Activated CD4-positive, alpha-beta T cell treated with anti-CD3 and anti-CD28 coated beads, Interleukin-2, amount 10 ng/mL, durations not matched to agents 24 days and 14 days (primary cell): ENCODE measurements at places on chromosomes 12 and 14.
A peak's percentile ranks its signal among the peaks of the same experiment; 100 is the strongest.

DNA sequence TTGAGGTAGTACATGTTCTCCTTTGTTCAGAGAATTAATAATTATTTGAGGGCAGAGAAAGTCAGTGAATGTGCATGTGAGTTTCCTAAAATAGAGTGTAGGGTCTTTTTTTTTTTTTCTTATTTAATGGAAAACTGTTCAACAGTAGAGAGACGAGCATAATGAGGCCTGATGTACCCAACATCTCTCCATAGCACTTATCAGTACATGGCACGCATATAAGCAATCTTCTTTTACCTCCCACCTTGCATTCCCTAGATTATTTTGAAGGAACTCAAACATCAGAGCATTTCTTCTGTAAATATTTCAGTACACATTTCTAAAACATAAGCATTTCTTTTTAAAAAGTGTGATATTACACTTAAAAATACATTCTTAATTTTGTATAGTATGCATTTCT is 87.8 kb downstream of the KTN1 start:
- no peak for DNase-seq

DNA sequence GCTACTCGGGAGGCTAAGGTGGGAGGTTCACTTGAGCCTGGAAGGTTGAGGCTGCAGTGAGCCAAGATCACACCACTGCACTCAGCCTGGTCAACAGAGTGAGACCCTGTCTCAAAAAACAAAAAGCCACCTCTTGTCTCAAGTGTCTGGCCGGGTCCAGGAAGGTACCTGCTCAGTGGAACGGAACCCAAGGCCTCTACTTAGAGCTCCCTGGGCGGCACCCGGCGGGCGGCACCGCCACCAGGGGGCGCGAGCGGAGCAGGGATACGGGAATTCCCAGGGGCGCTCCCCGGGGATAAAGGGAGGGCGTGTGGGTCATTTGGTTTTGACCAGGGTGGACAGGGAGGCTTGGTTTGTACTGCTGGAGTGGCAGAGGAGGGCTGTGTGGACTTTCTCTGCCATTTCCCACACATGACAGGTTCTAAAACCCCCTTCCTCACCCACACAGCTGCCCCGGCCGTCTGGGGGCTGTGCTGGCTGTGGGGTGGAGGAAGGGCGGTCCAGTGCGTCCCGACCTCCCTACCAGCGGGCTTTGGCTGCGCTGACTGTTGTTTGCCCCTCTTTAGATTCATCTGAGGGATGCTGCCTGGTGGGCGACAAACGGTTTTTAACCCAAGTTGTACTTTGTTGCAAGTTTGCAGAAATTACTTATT is 91.4 kb downstream of the SETD3 start:
- peak; percentile 75 for DNase-seq

GRCh38 chr14:64147126-64147790 is 146.9 kb downstream of the ESR2 start:
- DNase-seq: no peak

DNA sequence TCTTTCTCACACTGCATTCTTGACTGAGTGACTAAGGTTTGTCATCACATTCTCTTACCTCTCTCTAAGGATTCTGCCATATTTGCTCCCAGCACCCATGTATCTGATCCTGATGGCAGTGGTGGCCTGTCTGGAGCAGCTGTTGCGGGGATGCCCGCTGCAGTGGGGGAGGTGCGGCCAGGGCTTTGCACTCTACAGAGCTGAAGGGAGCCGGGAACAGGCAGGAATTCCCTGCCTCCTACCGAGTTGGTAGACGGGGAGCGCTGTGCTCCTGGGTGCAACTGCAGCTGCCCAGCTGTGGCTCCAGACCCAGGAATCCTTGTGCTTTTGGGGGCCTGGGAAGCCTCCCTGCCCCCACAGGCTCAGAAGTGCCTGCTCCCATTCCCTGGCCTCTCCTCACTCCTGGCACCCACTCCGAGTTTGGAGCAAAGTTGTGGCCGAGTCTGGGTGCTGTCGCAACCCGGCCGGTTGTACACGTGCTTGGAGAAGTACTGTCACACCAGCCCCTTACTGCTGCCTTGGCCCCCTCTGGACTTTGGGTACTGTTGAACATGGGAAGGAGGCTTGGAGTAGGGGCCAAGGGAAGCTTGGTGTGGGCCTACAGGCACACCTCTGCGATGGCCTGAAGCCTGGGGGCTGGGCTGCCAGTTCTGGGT is 106.9 kb upstream of the OR4E1 start:
- DNase-seq: no peak

DNA sequence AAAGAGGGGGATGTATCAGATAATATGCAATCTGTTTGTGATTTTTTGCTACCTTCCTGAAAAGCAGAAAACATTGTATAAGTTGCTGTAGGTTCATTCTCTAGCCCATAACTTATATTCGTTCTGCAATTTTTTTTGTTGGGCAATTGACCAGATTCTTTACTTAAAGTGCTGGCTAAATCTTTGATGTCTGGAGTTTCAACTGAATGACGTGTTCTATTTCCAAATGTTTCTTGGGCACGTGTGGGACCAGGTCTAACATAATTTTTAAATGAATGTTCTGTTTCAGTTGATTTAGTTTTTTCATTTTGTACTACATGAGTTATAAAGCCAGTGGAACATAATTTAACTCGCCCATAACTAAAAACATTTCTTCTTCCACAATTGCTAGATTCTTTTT is 3.8 kb downstream of the MLH3 start:
- no peak for DNase-seq

DNA sequence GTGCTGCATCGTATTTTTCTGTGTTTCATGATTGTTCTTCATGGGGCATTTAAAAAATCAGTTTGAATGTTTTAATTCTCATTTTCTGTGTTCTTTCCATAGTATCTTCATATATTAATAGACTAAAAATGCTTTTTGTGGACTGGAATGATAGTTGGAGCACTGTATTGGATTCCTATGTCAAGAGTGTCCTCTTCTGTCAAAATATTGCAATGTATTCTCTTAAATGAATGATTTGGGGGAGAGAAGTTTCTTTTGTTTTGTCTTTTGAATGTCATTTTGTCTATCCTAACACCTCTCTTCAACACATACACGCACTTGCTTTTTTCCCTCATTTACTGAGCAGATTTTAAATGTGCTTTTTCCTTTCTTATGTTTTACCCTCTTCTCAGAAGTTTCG is 4.7 kb upstream of the EIF2S3B start:
- DNase-seq: no peak

- DNase-seq: no peak
These were observed 14.5 kb upstream of the LDHB start for GRCh38 chr12:21672146-21672545.

DNA sequence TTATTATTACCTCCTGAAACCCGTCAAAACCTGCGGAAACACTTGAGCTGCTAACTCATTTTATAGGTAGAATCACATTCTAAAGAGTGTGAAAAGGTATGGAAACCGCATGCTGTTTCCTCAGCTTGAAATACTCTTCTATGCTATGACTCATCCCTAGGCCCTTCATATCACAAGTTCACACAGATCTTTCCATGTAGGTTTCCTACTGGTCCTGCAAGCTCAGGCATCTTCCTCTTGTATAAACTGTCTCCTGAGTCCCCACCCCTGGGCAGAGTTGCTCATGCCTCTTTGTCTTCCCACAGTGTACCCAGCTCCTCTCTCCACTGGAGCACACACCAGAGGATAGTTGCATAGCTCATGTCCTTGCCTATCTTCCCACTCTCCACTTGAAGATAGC is 84.7 kb downstream of the CMAS start:
- DNase-seq: no peak

DNA sequence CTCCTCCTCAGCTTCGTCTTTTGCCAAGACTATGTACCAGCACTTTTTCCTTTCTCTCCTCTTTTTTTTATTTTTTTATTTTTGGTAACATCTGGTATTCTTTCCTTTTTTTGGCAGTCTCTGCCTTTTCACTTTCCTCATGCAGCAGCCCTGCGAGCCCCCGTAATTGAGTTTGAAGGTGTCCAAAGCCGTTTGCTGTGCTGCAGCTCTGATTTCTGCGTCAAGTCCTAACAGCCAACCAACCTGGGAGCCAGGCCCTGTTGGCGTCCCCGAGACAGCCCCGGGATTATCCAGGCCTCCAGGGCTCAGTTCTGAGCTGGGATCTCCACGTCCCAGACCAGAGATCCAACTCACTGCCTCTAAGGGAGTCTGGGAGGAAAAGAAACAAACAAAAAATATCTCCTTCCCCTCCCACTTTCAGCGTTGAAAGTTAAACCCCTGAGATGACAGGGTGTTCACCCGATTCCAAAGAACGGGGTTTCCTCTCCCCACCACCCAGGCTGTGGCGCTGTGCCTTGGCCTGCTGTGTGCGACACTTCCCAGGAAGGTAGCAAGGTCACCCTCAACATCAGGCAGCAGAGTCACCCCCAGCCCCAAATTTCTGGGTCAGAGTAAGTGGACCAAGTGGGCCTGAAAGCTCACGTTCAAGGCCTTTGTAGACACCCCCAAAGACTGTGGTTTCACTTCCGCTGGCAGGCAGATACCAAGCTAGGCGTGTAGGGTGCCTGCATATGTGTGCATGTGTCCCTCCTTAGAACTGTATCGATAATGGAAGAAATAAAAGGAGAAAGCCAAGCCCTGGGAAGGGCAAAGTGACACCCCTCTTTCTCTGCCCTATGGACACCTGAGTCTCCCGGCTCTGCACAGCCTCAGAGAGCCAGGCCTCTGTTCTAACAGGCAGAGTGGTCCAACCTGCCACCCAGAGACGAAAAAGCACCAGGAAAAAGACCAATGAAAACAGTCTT is 11.1 kb downstream of the BCL11B start:
- DNase-seq: peak; percentile 91

- DNase-seq: no peak
These were observed 6.3 kb downstream of the PLBD2 start for GRCh38 chr12:113364698-113365097.

DNA sequence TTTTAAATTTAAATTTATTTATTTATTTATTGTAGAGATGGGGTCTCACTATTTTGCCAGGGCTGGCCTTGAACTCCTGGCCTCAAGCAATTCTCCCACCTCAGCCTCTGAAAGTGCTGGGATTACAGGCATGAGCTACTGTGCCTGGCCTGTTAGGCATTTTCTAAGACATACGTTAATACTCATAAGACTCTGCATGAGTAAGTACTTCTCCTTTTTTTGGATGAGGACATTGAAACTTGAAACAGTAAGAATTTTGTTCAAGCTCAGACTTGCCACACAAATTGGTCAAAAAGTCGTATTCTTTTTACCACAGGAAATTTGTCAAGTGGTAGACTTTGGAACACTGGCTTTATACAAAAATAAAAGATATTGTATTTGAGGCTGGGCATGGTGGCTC is 187.4 kb upstream of the RASSF8 start:
- DNase-seq: no peak

GRCh38 chr12:123723765-123724164 is 11.6 kb downstream of the ATP6V0A2 start:
- no peak for DNase-seq

GRCh38 chr12:19369691-19370148 is 69.6 kb upstream of the AEBP2 start:
- no peak for DNase-seq

DNA sequence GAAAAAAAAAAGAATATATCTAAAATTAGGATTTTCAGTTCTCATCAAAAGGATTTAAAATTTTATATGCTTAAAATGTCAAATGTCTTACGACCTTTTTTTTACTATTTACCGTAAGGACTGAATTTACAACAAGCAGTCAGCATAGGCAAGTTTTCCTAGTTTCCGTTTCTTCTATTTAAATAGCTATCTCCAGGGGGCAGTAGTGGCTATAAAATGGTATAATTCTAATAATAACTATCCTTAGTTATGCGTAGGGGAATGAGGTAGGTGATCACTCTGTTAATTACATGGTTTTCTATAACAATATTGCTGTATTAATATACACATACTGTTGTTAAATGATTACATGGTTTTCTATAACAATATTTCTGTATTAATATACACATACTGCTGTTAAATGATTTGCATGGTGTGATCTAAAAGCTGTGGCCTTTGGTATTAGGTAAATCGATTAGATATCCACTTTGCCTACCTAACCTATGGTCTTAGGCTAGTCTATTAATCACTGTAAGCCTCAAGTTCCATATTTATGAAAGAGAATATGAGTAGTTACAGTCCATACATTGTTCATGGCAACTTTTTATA is 217.7 kb upstream of the PDZRN4 start:
- no peak for DNase-seq

DNA sequence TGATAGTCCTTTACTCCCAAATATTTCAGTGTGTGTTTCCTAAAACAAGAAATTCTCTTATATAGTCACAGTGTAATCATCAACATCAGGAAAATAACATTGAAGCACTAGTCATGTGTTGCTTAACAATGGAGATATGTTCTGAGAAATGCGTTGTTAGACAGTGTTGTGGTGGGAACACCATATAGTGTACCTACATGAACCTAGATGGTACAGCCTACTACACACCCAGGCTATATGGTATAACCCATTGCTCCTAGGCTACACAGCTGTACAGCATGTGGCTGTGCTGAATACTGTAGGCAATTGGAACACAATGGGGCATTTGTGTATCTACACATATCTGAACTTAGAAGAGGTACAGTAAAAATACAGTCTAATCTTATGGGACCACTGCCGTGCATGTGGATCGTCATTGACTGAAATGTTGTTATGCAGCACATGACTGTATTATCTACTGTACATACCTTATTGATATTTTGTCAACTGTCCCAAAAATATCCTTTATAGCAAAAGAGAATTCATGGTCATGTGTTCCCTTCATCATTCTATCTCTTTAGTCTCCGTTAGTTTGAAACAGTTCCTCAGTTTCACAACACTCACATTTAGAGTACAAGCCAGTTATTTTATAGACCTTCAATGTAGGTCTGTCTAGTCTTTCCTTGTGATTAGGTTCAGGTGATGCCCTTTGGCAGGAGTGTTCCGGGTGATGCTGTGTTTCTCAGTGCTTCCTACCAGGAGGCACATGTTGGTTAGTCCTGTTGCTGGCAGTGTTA is 109.7 kb downstream of the SLC25A47 start:
- DNase-seq: no peak

GRCh38 chr14:60575008-60575407 is 66.1 kb downstream of the SIX6 start:
- no peak for DNase-seq

DNA sequence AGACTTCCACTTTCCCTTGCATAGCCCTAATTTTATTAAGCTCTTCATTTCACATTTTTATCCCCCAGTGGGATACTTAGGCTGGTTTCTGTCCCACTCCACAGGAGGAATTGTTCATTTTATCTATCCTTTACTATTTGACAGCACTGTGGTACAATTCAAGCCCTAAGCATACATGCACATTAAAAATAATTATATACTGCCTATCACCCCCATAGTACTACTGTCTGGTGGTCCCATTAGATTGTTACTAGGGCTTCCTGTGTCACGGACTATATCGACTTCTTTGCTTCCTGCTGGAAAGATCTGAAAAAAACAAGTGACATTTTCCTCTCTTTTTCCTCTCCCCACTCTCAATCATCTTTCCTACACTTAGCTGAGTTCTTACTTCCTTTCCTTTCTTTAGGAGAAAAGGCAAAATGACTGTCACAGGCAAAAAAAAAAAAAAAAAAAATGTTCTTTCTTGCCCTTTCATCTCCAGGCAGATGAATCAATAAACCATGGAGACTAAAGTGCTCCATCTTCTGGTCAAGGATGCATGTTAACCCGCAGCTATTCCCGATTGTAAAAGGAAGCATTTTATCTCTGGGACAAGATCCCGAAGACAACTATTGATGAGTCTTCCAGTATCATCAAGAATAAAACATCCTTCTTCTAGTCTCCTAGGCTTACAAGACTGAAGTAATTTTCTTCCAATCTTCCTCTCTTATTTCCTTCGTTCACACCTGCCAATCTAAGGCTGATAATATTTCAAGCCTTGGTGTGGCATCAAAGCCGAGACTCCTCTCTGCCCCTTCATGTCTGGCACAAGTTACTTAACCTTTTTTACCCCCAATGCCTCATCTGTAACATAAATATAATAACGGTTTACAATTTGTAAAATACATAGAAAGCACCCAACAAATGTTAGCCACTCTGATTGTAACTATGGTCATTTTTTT is 94.4 kb upstream of the PLEKHG7 start:
- no peak for DNase-seq
